GM19239 (cell line): ENCODE measurements at places on chromosomes 4 and X.
A peak's percentile ranks its signal among the peaks of the same experiment; 100 is the strongest.

DNA sequence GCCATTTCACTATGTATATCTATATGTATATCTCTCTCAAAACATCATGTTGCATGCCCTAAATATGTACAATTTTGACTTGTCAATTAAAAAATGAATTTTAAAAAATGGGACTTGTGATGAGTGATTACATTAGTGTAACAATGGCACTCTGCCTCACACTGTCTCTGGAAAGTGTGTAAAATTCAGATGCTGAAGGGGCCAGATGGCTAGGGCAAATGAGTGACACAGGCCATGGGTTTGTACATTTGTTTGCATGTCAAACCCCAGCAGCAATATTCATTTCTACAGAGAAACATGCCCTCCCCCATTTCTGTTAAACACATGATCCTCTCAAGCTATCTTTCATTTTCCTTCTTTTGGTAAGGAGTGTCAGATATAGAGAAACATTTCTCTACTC lies 8.1 kb downstream of the SCARB2 start:
- DNase-seq, result no peak

DNA sequence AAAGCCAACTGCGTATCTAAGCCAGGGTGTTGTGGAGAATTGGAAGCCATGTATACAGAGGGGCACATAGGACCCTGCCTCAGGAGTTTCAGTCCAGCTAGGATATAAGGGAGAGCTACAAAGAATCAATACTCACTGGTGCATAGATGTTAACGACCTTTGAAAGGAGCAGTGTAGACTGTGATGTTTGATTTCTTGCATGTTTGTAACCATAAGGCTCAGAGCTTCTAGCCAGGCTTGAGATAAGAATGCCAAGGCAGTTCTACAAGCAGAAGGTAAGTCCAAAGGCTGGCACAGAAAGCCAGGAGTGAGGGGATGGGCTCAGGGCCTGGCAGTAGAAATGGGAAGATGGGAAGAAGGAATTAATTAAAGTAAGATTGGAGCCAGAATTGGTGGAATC lies 75.7 kb downstream of the CC2D2A start:
- no peak for DNase-seq

- no peak for DNase-seq
These were observed 660.0 kb upstream of the POU3F4 start for GRCh38 chrX:82848111-82848510.

DNA sequence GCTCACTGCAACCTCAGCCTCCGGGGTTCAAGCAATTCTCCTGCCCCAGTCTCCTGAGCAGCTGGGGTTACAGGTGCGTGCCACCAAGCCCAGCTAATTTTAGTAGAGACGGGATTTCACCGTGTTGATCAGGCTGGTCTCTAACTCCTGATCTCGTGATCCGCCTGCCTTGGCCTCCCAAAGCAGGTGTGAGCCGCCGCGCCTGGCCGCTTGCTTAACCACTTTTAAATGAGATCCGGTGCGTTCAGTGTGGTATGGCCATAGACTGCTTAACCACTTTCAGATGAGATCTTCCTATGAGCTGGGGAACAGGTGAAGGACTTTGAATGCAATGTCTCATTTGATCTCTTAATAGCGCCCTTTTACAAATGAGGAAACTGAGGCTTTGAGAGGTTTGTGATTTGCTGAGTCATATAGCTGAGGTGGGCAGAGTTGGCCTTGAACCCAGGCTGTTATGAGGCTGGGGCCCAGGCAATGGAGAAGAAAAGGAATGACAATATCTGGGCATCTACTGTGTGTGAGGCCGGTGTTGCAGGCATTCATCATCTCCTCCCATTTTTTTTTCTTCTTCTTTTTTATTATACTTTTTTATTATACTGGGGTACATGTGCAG lies 41.9 kb upstream of the NSG1 start:
- DNase-seq, result peak; percentile 12

- DNase-seq, result no peak
These were observed 17.6 kb downstream of the HS6ST2 start for GRCh38 chrX:132940727-132941327.

DNA sequence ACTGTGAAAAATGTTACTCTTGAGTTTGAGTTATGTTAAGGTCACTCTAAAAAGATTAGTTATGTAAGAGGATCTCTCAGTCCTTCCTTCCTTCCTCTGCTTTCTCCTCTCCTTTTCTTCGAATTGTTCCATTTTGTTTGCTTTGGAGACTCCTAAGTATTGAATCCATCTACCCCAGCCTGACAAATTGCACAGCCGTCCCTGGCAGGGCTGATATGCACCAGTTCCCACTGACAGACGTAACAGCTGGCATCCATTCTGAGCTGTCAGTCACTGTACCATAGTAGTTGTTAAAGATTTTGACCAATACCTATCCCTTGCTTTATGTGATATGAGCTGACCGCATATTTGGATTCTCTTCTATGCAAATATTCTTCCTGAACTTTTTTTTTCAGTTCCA lies 210.7 kb upstream of the IGFBP7 start:
- no peak for DNase-seq

DNA sequence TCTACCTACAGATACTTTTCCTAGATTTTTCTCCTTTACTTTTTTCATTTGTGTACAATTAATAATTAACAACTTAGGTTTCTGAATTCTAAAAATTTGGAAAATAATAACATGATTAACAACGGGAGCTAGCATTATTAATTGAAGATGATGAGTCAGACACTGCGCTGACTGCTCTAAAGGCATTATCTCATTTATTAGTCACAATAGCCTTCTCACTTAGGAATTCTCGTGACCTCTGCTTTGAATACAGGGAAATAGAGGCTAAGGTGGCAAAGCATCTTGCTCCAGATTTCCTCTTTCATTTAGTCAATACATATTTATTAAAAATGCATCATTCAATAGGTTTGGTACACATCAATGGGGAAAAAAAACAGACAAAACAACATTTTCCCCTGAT lies 441.3 kb downstream of the PCDH18 start:
- no peak for DNase-seq
